ENCODE measurements at places on chromosomes 3 and 15.

- no peak for DNase-seq
These were observed 81.9 kb downstream of the P2RY1 start for GRCh38 chr3:152916753-152917279.

- no peak for DNase-seq
These were observed 109.6 kb downstream of the ADAMTS9 start for GRCh38 chr3:64578062-64578770.

- no peak for DNase-seq
These were observed 180.4 kb downstream of the STAC start for GRCh38 chr3:36560685-36561084.

GRCh38 chr3:140023616-140024530 lies 88.9 kb downstream of the CLSTN2 start:
- no peak for DNase-seq

GRCh38 chr3:42763021-42763420 lies 10.0 kb downstream of the CCDC13 start:
- no peak for DNase-seq

- no peak for DNase-seq
These were observed 29.1 kb upstream of the RASA2 start for GRCh38 chr3:141457624-141458236.

DNA sequence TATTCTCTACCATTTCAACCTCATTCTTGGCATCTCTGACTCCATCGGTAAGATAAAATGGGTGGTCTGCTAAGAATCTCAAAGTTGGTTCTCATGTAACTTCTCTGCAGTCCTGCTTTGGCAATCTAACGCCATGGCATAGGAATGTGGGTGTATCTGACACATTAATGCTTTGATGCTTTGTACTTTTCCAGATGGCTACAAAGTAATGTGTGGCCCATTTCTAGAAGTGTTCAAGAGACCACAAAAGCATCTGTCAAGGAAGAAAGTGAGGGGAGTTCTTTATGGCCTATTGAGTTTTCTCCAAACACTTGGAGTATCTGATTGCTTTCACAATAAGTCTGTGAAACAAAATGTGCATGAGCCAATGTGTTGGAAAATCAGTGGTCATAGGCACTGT lies 339.9 kb upstream of the TGFBR2 start:
- DNase-seq = no peak

GRCh38 chr15:89714775-89715174 lies 24.2 kb downstream of the WDR93 start:
- no peak for DNase-seq

- no peak for DNase-seq
These were observed 645 bp upstream of the SLITRK3 start for GRCh38 chr3:165196577-165197480.

- no peak for DNase-seq
These were observed 89.0 kb upstream of the STRIT1 start for GRCh38 chr3:155382396-155383042.

DNA sequence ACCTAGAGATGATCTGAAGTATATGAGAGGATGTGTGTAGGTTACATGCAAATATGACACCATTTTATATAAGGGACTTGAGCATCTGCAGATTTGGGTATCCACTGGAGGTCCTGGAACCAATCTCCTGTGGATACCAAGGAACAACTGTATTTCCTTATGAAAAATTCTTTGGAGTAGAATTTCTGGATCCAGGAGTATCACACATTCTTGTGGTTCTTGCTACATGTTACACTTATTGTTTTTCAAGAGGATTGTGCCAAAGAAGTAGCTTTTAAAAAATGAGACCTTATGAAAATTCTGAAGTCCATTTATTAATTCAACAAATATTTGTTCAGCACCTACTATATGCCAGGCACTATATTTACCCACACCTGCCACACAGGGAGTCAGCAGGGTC lies 15.7 kb upstream of the TBC1D23 start:
- no peak for DNase-seq

- no peak for DNase-seq
These were observed 2.2 kb upstream of the FBLN2 start for GRCh38 chr3:13546667-13547171.

DNA sequence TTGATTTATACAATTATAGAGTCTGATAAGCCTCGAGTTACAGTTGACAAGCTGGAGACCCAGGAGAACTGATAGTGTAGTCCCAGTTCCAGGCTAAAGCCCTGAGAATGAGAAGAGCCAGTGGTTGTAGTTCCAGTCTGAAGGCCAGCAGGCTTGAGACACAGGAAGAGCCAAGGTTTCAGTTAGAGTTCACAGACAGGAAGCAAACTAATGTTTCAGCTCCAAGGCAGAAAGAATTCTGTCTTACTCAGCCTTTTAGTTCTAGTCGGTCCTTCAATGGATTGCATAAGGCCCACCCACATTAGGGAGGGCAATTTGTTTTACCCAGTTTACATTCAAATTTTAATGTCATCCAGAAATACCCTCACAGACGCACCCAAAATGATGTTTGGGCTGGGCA lies 102.7 kb downstream of the CDIN1 start:
- no peak for DNase-seq

GRCh38 chr3:27385504-27385903 lies 16.3 kb upstream of the NEK10 start:
- no peak for DNase-seq

GRCh38 chr15:94290730-94291129 lies 59.4 kb downstream of the MCTP2 start:
- DNase-seq = no peak

- no peak for DNase-seq
These were observed 194.5 kb downstream of the RPLP1 start for GRCh38 chr15:69647142-69647513.

GRCh38 chr3:129650256-129650872 lies 43.9 kb upstream of the PLXND1 start:
- no peak for DNase-seq

DNA sequence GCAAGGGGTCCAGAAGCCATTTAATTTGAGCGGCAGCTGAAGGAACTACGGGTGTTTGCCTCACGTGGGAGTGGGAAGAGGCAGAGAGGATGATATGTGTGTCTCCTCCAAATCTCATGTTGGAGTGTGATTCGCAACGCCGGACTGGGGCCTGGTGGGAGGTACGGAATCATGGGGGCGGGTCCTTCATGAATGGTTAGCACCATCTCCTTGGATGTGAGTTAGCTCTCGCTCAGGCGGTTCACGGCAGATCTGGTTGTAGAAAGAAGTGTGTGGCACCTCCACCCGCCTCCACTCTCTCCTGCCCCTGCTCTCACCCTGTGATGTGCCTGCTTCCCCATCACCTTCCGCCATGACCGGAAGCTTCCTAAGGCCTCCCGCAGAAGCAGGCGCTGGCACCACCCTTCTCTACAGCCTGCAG lies 25.4 kb downstream of the XXYLT1 start:
- no peak for DNase-seq

DNA sequence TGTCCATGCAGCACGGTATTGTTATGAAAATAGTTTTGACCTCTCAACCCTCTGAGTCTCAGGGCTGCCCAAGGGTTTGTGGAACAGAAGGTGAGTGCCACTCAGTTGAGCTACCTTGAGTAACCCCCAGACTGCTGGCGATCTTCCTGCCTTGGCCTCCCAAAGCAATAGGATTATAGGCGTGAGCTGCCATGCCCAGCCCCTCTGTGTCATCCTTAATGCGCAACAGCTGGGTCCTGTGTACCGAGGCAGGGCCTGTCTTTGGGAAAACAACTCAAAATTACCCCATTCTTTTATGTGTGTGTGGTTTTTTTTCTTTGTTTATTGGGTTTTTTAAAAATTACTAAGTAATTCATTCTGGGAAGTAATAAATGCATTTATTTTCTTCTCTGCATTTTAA lies 78.3 kb upstream of the TPM1 start:
- no peak for DNase-seq

- no peak for DNase-seq
These were observed 17.6 kb upstream of the ACTL6A start for GRCh38 chr3:179544981-179545645.

GRCh38 chr3:134350861-134351311 lies 23.4 kb downstream of the AMOTL2 start:
- DNase-seq = no peak

GRCh38 chr15:57146506-57147201 lies 228.2 kb downstream of the TCF12 start:
- no peak for DNase-seq

- DNase-seq = no peak
These were observed 9.0 kb downstream of the VPS39 start for GRCh38 chr15:42199126-42199525.

DNA sequence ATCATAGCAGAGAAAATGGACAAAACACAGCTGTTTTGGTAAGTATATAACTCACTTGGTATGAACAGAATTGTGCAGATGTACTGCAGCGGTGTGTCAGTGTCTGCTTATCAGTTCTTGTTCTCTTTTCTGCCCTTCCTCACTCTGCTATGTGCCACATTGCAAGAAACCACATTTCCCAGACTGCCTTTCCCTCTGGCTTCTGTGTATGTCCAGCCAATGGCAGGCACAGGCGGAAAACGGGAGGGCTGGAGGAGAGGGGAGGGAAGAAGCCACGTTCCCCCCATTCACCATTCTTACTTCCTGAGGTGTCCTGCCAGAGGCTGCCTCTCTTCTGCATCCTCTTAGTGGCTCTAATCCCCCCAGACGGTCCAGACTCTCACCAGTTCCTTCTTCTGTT lies 15.4 kb downstream of the HHLA2 start:
- no peak for DNase-seq

DNA sequence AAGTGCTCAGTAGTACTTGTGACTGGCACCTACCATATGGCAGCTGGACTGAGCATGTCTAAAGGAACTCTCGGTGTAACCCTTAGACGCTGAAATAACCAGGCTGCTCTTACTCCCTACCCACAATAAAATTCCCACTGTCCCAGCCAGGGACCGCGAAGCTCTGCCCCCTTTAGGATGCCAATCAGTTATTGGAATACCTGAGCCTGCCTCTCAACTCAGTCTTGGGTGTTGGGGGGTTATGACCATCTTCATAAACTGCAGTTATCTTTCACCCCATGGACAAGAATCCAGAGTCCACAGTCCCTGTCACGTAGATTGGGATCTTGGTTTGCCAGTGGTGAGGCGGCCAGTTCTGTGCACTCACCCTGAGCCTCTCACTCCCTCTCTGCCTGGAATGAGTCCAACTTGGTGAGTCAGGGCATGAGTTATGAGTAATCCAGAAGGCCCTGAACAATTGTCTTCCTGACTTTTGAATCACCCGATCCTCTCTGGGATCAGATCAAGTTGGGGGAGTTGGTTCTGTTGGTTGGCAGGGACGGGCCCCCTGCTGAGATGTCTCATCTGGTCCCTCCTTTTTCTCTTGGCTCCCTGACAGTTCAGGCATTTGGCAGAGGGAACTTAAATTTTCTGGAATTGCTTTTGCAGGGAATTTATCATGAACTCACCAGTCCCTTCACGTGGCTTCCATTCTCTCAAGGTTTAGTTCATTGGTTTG lies 120.1 kb upstream of the UBE2E1 start:
- no peak for DNase-seq

- DNase-seq = no peak
These were observed 918.4 kb downstream of the NAALADL2 start for GRCh38 chr3:175777495-175777894.

GRCh38 chr3:187136936-187137335 lies 2.4 kb downstream of the RPL39L start:
- DNase-seq = no peak

DNA sequence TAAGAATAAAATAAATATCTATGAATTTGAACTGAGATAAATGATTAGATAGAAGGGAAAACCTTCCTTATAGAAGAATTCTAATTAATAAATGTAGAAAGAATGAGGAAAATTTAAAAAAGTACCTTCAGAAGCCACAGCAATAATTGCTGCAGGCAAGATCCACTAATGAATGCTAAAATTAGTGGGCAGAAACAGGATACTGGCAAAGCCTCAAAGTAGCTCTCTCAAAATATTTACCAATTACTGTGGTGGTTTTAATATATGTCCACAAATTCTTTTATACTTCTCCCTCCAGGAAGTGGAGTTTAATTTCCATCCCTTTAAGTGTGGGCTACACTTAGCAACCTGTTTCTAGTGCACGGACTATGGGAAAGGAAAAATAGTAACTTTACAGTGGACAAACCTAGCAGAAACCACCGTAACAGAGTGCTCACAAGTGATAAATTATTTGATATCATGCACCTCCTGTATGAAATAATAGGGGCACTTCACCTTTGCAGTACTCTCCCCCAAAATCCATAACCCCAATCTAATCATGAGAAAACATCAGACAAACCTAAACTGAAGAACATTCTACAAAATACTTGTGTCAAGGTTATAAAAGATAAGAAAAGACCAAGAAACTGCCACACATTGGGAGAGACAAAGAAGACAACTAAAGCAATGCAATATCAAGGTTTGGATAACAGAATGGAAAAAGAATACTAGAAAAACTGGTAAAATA lies 6.8 kb downstream of the PEAK1 start:
- DNase-seq = no peak

DNA sequence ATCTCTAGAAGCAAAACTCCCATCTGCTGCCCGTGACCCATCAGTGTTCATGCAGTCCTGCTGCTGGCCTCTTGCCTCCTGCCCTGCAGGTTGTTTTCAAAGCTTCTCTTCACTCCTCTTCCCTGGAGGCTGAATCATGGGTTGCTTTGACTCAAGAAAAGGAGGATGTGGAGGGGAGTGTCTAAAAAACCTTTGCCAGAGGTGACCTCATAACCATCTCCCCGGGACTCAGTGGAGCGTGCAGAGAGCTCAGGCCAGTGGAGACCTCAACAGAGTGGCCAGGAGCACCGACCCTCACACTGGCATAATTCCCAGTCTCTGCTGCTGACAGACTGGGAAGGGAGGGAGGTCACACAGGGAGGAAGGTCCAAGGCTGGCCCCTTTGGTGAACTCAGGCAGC lies 60.9 kb upstream of the ITGA11 start:
- DNase-seq = no peak

DNA sequence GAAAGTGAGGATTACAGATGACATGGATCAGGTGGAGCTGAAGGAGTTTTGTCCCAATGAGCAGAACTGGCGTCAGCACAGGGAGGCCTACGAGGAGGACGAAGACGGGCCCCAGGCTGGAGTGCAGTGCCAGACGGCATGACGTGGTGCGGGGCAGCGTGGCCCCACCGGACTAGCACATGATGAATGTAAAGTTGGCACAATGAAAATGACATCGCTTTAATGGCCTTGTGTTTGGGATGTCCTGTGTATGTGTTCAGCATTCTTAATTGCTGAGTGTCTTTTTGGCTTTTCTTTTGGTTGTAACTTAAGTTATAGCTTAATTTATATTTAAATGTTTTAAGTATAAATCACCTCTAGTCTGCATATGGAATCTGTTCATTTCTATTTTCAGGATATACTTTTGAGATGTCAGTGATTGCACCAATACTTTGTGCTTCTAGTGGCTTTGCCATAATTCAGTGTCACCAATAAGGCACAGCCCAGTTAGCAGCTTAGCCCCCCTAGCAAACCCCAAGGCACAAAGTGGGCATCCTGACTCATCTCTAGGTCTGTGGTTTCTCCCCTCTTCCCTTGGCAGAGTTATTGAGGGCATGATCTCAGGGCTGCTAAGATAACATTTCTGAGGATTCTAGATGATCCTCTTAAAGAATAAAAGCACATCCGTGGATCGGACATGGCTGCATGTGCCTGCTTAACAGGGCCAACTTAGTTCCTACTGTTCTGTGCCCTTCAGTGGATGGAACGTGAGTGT lies 16.1 kb downstream of the DNAJA4 start:
- no peak for DNase-seq

- no peak for DNase-seq
These were observed 451.1 kb upstream of the KCNMB2 start for GRCh38 chr3:178084938-178085816.

Measured in stimulated activated CD8-positive, alpha-beta memory T cell treated with anti-CD3 and anti-CD28 coated beads, Interleukin-7, amount 100 ng/mL, for 1 hour (primary cell).